ENCODE measurements at places on chromosomes 2 and 18. TPM values are rescaled to one million over a fixed set of nuclear protein-coding genes. Genes with fewer than 3 reads are reported as not detected.

DNA sequence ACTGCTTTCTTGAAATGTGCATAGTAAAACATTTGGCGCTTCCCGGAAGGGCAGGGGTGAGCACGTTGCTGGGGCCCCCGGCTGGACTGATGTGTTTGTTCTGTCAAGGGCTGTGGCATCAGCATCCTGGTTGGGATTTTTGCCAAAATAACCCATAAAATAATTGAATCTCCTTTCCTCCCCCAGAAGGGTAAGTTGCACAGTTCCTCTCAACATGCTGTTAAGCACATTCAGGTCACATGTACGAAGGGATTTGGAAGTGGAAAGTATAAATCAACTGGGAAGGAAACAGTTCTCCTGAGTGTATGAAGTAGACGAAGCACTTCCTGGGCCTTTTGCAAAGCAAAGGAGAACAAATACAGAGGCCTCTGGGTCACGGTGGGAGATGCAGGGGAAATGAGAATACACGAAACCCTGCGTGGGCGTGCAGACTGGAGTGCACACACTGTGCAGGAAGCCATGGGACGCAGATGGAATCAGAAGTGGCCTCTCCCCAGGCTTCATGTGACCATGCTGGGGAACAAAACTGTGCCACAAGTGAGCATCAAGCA lies 183.9 kb downstream of the LPIN1 start:
- DNase-seq, result no peak

GRCh38 chr2:235845245-235845644 lies 322.9 kb downstream of the GBX2 start:
- DNase-seq, result no peak

Gene MARCHF4
- not detected for total RNA-seq

- DNase-seq, result no peak
These were observed 69.1 kb downstream of the LRRFIP1 start for GRCh38 chr2:237696461-237696860.

- DNase-seq, result no peak
These were observed 23.5 kb upstream of the RPL37A start for GRCh38 chr2:216474925-216475670.

GRCh38 chr18:12744103-12744502 lies 41.3 kb downstream of the PSMG2 start:
- no peak for DNase-seq

DNA sequence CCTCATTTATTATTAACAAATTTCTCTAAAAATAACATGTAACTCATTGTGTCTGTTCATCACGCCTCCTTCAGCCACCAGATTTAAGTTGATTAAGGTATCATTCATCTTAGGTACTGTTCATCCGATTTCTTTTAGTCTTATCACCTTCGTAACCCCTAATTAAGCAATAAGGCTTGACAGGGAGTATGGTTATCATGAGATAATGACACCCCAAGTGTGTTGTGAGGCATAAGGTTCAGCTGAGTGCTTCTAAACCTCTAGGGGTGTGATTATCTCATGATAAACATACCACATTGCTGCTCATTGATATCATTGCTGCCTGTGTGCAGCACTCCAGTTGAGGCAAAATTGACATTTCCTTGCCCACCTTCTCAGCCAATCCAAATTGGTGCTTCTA lies 158.9 kb upstream of the BOD1L2 start:
- no peak for DNase-seq
